NCI-H2107 (cell line): ENCODE measurements at places on chromosomes 12 and 14.

GRCh38 chr12:3032161-3032560 is 45.0 kb upstream of the TSPAN9 start:
- no peak for DNase-seq

DNA sequence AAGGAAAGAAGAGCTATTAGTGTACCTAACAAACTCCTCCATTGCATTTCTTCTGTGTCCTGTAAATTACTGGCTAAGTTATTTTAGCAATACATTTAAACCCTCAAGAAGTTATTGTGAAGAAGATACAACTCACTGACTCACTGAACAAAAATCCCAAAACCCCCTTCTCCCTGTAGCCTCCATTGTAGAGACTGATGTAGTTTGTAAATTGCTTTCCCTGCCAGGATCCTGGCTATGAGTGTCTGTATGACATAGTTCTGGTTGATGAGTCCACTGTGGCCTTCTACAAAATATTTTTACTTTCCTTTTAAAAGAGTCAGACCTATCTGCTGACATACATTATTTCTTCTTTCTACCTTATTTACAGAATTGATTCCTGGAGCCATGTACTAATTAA is 155.6 kb downstream of the SLC6A15 start:
- no peak for DNase-seq

DNA sequence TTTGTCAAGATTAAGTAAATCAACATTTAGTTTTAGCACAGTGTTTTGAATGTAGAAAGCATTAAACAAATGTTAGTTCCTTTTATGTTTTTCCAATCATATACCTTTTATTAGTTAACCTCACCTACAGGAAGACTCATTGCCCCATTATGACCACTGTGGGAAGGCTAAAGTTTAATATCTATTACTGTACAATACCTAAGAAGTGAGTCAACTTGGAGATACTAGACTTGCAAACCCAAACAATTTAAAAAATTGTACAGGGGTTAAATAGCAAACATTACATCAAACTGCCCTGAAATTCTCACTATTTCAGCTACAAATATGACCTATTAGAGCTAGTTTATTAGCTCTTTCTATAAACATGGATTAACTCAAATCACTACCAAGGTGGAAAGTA is 8.6 kb upstream of the G2E3 start:
- no peak for DNase-seq

GRCh38 chr12:126668538-126668937 is 1598.4 kb upstream of the TMEM132C start:
- DNase-seq, result no peak

GRCh38 chr14:69712599-69713088 is 54.3 kb upstream of the SRSF5 start:
- DNase-seq, result peak; percentile 53

DNA sequence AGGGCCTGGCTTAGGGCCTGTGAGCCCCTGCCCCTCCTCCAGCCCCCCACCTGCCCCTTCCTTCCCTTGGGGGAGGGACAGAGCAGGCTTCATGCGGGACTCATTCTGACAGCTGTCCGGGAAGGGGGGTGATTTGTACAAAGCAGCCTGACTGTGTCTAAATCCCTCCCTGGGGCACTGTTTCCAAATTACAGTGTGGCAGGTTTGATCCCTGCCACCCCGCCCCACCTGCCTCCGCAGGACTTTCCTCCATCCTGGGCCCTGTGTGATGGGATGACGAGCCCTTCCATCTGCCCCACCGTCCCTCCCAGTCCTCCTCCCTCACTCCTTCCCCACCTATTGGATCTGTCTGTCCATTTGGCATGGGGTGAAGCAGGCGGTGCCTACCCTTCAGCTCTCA is 363.9 kb downstream of the BCL11B start:
- DNase-seq, result no peak

DNA sequence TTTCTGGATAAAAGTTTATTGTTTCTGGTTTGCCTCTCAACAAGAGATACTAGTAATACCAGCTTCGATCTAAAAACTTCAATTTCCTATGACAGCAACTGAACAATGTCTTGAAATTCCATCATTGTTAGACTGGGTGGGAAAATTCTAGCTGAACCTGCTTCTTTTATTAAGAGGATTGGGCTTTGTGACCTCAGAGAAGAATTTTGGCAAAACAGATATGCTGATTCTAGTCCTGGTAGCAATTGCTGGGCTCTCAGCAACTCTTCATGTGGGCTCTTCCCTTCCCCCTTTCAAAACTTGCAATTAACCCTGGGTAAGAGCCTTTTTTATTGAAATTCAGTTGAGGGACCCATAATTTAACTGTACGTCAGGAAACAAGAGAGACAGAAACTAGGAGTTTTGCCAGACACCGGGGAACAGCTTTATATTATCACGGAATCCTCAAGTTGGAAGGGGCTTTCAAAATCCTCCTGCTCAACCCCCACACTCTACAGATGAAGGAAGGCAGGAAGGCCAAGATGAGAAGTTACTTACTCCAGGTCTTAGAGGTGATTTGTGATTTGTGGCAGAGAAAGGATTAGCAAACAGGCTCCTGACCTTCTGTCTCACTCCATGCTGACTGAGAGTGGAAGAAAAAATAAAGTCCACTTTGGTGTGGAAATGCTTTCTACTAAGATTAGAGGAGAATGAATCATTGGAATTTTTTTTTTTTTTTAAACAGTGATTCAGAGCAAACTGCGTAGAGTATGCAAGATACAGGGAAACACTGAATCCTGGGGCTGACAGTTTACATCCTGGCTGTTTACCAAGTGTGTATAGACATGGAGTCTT is 239.0 kb upstream of the ATP2B1 start:
- no peak for DNase-seq

DNA sequence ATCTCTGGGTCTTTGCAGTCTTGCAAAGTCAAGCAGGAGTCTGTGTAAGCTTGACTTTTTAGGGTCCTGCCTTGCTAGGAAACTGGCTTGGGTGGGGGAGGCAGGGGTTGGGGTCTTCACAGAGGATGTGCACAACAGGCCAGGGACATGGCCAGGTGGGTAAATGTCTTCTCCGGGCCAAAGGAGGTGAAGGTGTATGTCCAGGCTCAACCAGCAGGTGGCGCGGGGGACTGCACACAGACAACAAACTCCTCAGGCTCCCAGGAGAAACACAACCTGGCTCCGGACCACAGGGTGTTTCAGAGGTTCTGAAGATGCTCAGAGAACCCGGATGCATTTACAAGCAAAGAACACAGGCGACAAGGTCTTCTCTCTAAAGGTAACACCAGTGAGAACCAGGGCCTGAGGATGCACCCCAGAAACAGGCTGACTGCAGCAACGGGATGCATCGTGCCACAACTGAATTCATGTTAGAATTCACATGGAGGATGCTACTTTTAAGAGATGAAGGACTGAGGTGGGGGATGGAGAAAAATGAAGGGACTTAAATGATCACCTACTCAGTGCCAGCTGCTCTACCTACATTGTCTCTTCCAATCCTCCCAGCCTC is 56.0 kb downstream of the PLEKHG3 start:
- no peak for DNase-seq

DNA sequence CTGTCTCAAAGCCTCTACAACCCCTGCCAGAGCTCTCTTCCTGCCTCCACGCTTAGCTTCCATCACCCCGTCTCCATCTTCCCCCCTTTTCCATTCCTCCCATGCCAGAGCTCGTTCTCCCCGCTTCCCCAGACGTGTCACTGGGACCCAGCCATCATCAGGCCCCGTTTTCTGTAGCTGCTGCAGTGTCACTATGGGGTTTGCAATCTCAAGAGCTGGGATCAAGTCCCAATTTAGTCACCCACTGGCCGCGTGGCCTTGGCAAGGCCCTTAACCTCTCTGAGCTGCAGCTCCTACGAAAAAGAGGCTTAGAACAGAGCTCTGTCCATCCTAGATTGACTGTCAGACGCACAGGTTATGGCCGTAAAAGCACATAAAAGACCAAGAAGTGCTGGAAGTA is 901 bp upstream of the FAIM2 start:
- no peak for DNase-seq
